8988T (cell line): ENCODE measurements at places on chromosomes 12 and 14.

DNA sequence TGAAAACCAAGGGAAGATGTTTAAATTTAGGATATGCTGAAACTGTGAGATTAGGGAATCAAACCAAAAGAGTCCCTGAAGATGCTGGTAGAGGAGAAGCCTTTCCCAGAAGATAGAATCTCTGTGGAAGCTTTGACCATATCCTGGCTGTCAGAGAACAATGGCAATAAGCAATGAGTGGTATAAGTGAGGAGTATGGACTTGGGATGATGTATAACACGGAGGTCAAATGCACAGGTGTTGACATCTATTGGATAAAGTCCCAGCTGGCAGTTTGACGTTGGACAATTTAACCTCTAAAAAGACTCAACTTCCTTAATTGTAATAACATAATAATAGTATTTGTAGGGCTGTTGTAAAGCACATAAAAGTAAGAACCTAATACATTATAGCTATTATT, 30.1 kb upstream of the CLEC14A start:
- DNase-seq: no peak

DNA sequence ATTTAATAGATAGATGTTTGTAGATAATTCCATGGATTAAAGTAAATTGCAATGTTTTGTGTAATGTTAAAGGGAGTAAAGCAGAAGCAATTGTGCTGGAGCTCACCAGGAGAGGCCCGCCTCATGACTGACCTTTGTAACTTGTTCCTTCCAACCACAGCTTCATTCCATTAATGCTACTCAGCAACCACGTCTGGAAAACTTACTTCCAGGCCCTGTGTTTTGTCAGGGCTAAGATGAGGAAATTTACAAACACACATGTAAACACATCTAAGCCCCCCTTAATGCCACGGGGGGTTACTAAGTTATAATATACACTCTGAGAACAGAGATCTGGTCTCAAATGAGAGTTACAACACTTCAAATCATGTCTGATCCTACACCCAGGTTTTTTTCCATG, 12.4 kb downstream of the LUM start:
- no peak for DNase-seq

GRCh38 chr14:68441542-68441941, 351.3 kb downstream of the ZFP36L1 start:
- no peak for DNase-seq

DNA sequence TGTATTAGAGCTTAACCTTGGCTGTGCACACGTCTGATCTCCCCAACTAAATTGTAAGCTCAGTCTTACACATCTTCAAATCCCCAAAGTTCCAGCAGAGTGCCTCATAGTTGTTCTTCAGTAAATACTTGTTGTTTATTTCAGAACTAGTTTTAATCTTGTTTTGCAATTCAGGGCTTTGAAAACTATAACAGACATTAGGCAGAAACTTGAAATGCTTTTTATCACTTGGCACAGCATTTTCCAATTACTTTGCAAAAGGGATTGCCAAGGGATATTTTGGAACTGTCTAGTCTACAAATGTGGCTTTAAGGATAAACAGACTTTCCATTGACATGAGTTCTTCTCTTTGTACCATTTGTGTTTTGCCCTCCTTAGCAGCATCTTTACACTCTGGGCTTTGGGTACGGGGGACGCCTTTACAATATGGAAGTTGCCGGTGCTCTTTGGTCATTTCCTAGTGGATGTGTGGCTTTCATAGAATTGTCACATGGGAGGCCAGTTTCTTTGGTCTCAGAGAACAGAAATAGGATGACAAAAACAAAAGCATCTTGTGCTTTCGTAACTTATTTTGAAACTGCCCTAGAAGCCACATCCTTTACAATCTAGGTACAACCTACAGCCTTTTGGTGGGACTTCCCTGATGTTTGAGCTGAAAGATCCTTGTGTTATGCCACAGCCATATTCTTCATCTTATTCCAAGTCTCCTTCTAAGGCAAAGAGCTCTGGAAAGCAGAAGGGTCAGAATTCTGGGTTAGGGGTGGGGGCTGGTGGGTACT, 96.9 kb downstream of the NPAS3 start:
- DNase-seq: no peak

DNA sequence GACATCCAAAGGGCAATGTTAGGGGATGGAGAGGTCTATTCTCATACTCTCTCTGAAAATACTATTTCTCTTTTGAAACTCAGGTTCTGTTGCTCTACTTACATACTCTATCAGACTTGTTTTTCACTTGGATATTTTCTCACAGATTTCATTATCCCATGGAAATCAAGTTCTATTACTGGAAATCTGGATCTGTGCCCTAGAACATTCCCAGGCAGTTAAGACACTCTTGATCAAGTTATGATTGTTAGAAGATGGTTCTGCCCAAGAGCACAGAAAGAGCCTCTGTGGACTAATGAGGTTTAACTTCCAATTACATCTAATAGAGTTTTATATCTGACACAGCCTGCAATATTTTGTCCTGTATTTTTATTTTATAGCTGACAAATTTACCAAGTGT, 591.0 kb upstream of the ATP2B1 start:
- no peak for DNase-seq

DNA sequence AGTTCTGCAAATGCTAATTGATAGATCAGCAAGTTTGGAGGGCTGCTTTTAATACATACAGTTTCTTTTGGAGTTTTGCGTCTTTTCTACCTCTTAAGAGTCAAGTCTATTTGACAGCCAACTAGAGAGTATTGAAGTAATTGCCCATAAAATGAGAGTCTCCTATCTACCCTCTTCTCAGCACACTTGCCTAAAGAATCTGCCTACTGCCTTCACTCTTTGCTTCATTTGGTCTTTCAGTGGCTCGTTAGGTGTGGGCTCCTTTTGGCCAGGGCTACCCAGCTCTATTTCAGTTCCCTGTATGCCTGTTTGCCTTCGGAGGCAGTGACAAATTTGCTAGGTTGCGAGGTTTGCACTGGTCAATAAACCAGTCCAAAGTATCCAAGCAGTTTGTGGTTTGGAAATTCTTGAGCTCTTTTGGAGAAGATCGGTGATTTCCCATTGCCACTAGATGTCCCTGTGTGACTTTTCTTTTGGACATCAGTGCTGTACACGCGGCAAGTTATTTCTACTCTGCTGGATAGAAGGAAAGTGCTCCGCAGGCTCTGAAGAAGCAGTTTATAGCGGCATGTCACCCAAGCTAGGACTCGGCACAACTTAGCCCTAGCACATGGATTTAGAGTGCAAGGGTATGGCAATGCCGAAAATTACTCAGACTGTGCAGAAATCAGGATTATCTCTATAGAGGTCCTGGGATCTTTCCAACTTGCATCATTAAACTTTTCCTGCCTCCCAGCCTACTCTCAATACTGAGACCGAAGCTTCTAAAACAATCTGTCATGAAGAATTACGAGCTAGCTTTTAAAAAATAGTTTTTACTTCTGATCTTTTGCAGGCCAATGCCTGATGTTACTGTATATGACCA, 38.6 kb downstream of the MGST1 start:
- DNase-seq: peak; percentile 8

DNA sequence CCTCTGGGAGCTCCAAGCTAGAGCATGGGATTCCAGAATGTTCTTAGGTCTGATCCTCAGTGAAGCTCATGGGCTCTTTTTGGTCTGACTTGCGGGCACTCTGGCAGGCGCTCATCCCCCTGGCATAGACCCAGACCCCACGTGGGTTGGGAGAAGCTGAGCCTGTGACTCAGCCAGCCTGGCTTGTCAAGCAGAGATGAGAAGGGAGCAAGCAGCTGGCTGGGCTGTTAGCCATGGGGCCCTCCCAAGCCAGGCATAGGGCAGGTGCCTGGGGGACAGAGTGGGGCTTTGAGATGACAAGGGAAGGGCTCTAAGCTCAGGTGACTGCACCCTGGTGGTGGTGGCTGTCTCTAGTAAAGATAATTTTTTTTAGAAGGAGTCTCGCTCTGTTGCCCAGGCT, 80.3 kb upstream of the NOS1 start:
- no peak for DNase-seq

DNA sequence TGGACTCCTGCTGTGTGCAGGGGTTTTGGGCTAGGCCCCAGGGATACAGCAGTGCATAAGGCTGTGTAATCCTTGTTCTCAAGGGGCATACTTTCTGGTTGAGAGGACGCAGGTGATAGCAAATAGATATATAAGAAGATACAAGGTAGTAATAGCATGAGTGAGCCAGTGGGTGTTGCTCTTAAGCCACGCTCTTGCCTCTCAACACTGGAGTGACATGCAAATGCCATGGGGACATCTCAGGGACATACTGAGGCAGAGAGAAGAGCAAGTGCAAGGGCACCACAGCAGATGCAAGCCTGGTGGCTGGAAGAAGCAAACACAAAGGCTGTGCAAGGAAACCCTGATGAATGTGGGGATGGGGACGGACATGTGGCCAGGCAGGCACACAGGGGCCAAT, 223.3 kb downstream of the CHST11 start:
- DNase-seq: no peak

GRCh38 chr12:84073401-84073800, 839.2 kb downstream of the SLC6A15 start:
- no peak for DNase-seq

DNA sequence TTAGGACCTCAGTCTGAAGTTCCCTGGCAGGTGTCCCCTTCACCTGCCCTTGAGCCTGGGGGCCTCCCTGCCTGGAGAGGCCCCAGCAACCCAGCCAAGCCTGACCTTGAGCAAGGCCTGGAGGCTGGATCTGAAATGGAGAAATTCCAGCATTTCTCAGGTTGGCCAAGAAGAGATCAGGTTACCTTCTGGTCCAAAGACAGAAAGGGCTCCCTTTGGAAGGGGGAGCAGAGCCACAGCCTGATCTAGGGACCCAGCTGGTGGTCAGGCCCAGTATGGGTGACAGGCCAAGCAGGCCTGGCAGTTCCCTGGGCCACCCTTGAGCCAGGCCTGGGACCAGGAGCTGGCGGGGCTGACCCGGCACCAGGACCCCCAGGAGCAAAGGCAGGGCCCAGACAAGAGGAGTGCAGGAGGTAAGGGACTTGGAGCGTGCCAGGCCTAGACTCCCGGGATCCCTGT, 82.8 kb downstream of the TNFAIP2 start:
- DNase-seq: no peak

DNA sequence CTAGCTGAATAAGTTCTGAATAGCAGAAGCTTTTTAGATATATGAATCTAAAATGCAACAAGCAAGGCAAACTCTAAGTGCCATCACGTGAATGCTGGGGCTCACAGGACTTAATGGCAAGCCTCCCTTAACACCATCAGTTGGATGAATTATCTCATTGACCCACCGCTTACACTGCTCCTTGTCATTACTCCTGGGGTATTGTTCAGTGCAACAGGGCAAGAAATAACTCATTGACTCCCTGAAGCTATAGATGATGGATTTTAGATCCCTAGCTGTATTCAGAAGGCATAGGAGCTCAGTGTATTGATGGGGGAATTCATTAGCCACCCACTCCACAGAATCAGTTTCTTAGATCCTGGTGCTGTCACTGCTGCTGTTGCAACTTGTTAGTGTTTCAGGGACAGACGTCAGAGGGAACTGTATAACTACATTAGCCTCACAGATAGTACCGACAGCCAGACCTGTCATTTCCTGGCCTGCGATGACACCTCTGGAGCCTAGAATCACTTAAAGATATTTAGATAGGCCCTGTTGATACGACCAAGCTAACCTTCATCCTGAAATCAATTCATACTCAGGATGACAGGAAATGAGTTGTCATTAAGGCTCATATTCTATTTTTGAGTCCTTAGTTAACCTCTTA, 735.3 kb downstream of the DIO2 start:
- DNase-seq: no peak

GRCh38 chr12:121986489-121987245, 35.0 kb upstream of the BCL7A start:
- no peak for DNase-seq

DNA sequence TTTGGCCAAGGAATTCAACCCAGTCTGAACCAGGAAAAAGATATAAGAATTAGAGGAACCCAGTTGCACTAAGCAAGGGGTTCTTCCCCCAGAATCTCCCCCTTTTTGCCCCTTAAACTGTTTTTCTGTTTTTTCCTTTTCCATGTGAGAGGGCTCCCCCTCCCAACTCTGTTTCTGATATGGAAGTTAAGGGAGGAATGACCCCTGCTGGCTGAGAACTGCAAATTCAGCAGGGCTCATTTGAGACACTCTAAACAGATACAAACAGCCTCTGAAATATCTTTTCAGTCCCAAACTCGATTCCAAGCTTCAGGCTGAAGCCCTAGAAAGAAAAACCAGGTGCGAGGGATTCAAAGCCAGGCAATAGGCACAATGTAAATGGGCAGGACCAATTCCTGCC, 132.7 kb downstream of the SLC41A2 start:
- no peak for DNase-seq
